ENCODE measurements at places on chromosomes 7 and 10.
A peak's percentile ranks its signal among the peaks of the same experiment; 100 is the strongest.

DNA sequence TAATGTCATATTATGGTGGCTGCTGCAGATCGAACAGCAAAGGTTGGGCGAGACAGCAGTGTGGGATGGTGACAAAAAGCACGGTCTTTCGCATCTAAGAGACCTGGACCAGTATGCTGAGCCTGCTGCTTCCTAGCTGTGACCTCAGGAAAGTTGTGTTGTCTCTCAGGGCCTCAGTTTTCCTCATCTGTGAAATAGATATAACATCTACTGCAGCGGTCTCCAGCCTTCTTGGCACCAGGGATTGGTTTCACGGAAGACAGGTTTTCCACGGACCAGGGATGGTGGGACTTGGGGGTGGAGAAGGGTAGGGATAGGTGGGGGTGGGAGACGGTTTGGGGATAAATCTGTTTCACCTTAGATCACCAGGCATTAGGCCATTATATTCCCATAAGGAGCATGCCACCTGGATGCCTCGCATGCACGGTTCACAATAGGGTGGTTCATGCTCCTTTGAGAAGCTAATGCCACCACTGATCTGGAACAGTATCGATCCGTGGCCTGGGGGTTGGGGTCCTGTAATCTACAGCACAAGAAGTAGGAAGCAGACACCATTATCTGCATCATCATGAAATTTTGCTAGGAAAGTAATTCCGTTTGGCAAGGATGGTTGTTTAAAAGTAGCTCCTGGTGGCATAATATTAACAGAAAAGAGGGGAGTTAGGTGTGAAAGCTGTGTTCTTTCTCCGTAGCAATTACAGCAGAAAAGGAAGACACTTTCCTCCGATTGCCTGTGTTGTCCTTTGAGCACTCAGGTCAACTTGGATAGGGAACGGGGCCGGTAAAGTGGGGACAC, 10.8 kb downstream of the KLF6 start:
- DNase-seq = no peak

DNA sequence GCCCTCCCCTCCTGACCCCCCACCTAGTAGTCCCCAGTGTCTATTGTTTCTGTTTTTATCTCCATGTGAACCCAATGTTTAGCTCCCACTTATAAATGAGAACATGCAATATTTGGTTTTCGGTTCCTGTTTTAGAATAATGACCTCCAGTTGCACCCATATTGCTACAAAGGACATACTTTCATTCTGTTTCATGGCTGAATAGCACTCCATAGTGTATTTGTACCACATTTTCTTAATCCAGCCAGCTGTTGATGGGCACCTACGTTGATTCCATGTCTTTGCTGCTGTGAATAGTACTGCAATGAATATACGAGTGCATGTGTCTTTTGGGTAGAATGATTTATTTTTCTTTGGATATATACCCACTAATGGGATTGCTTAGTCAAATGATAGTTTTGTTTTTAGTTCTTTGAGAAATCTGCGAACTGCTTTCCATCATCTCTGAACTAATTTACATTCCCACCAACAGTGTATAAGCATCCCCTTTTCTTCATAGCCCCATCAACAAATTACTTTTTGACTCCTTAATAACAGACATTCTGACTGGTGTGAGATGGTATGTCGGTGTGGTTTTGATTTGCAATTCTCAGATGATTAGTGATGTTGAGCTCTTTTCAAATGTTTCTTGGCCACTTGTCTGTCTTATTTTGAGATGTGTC, 128.4 kb upstream of the PHYHIPL start:
- no peak for DNase-seq

DNA sequence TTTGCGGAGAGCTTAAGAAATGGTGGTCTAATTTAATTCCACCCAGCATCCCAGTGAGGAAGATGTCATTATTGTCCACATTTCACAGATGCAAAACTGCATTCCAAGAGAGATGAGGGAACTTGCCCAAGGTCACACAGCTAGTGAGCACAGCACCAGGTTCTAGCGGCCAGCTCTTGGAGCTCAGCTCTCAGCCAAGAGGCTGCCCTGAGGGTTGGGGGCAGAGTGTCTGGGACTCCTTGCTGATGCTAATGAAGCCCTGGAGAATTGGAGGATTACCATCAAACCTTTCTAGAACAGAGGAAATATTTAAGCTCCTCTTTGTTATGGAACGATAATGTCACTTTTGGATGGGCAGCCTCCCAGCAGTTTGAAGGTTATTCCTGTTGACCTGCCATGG, 48.0 kb downstream of the PLPP4 start:
- DNase-seq = no peak

DNA sequence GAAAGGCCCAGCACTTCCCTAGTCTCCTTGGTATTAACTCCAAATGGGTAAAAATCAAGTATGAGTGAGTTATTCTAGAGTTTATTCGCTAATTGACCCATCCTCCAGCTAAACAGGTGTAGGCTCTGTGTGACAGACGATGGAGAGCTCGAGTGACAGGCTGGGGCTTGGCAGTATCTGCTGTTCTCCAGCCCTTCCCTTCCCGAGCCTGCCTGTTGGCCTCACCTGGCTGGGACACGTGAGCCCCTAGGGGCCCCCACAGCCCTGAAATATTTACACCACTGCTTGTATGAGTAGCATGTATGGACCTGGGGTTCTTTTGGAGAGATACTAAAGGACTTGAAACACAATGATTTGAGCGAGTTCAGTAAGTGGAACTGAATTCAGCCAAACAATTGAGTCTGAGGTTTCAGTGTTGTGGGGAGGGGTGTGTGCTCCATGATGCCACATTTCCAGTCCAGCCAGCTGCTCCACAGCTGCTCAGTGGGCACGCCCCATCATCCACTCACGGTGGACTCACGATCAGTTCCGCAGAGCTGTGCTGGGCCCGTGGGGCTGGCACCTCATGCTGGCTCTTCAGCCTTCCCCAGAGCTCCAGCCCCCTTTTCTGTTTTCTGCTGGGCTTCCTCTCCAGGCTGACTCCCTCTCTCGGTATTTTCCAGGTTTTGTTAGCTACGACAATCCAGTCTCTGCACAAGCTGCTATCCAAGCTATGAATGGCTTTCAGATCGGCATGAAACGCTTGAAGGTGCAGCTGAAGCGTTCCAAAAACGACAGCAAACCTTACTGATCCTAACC, 283.0 kb downstream of the USP6NL start:
- DNase-seq = no peak

- DNase-seq = no peak
Measured at GRCh38 chr10:123517426-123517825, 148.7 kb upstream of the GPR26 start.

- no peak for DNase-seq
Measured at GRCh38 chr7:90957883-90958282, 306.4 kb upstream of the FZD1 start.

GRCh38 chr10:38094927-38095574, 914 bp downstream of the ZNF37A start:
- no peak for DNase-seq

DNA sequence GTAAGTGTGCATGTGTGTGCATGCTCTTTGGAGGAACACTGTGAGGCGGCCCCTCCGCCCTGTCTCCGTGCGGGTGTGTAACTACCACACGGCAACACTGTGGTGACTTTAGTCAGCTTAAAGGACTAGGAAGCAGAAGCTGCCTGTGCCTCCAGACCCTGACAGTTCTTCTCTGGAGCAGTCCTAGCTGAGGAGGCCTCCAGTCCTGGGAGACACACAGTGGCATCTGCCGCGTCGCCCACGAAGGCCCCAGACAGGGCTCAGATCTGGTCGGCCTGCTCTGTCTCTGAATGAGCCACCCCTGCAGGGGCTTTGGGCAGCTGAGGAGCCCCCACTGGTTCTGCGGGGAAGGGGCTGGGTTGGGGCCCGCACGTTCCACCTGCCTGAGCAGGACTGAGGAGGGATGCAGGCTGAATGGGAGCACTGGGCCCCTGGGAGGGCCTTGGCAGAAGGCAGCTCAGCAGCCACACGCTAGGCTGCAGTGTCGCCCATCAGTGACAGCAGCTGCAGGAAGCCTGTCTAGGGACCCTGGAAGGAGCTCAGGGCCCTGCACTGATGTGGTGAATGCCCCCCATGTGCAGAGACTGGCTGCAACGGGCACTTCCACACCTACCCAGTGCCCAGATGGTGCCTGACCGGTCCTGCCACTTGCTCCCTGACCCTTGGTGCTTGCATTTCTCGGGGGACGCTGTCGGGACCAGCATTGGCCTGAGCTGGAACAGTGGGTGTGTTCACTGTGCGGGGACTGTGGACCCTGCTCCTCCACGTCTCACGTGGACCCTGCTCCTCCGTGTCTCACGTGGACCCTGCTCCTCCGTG, 27.3 kb upstream of the KNDC1 start:
- no peak for DNase-seq

- no peak for DNase-seq
Measured at GRCh38 chr10:132146941-132147915, 39.5 kb upstream of the DPYSL4 start.

- no peak for DNase-seq
Measured at GRCh38 chr7:14639329-14639728, 263.2 kb downstream of the DGKB start.

- no peak for DNase-seq
Measured at GRCh38 chr7:96034940-96035727, 262.8 kb downstream of the DYNC1I1 start.

DNA sequence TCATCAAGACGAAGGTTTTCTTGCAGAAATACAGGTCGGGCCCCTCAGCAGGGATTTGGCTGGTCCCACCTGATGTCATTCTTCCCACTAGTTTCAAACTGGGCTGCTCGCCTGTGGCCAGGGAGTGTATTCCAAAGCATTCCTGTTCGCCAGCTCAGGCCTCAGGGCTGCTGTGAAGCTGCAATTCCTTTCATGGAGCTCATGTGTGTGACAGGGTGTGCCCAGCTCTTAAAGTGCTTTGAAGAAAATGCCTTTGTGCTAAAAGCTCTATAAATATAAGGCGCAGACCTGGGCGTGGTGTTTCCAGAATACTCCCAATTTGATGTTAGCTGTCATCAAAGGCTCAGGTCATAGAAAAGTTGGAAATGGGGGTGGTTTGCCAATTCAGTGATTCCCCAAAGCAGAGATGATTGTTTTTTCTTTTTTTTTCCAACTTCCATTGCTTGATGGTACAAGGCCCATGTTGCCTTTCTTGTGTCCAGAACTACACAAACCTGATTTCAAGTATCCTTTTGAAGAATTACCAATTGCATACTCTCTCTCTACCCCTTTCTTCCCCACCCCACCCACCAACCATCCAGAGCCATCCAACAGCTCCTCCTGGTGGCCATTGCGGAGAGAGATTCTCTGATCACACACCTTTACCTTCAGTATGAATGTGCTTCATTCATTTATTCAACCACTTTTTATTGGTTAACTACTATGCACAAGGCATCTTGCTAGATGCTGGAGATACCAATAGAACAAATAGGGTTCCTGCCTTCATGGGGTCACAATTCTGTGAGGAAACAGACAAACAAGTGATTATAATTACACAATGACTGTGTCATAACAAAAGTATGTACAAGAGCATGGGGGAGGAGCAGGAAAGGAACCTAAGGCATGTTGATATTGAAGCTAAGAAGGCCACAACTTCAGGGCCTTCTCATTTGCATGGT, 297.3 kb upstream of the LYZL1 start:
- no peak for DNase-seq

- DNase-seq = no peak
Measured at GRCh38 chr10:17409170-17409733, 45.1 kb downstream of the ST8SIA6 start.

- DNase-seq = no peak
Measured at GRCh38 chr10:8044908-8045725, 9.4 kb upstream of the GATA3 start.

DNA sequence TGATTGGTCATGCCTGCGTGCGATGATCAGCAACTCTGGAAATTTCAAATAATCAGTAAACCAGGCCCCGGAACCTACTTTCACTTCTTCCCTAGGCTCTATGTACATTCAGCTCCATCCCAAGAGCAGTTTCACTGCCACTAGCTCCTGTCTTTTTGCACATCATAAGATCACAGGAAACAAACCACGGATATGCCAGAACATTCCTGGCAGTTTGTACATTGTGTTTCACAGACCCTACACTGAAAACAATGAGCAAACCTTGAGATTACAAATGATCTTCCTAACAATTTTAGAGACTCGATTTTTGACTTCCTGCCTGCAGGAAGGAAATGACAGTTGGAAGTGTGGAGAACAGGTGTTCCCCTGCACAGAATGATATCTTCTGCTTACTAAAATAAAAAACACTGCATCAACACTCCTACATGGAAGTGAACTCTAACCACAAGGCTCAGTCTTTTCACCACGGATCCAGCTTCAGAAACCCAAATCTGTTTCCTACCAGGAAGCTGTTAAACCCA, 7.6 kb upstream of the TMEM236 start:
- DNase-seq = no peak

GRCh38 chr10:116260599-116260998, 12.4 kb downstream of the GFRA1 start:
- no peak for DNase-seq

- DNase-seq = peak; percentile 91
Measured at GRCh38 chr7:94297397-94297838, 97.3 kb upstream of the COL1A2 start.

DNA sequence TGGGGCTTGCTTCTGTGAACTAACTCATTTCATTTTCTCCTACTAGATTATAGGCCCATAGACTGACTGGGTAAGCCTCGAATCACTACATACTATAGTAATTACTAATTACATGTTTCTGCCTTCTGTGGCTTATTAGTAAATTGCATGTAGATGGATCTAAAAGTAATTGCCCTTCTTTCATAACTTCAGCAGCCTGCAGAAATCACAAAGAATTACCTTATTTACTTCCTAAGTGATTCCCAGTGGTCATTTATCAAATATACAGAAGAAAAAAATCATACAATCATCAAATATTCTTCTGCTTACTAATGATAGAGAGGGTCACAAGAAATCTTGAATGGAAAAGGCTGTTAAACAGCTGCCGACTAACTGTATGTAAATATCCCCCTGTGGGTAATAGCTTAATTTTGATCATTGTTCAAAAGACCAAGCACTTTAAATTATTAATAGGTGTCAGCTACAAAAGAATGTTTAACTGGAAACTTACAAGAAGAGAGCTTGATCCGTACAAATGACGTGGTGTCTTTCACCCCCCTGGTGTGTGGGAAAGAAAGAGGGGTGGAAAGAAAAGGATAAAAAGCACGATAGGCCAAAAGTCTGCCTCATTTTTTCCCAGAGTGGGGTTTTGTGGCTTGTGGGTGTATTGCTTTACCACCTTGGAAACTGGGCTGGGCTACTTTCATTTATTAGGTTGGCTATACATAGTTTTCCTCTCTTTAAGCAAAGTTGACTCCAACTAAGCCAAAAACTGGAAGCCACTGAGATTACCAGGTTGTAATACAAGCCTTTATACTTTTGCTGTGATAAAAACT, 361.8 kb upstream of the ZMIZ1 start:
- DNase-seq = no peak

GRCh38 chr7:24059775-24060174, 224.2 kb upstream of the NPY start:
- DNase-seq = no peak

GRCh38 chr7:45631569-45631968, 57.4 kb downstream of the ADCY1 start:
- DNase-seq = no peak

DNA sequence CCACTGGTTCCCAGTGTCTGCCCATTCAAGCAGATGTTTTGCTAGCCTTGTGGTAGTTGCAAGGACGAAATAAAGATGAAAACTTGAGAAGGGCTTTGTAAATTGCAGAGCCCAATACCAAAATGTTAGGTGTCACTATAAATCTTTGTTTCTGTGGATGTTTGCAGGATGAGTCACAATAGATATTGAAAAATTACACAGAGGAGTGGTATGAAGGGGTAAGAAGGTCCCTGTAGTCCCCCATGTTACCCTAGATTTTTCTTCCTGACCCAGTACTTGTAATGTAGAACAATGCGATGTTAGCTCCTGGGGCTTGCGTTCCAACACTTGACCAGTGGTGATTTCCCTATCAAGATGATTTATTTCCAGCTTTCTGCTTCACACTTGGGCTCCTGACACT, 102.6 kb upstream of the LYZL1 start:
- DNase-seq = no peak

Measured in fibroblast of the conjunctiva (primary cell).